ENCODE measurements at places on chromosomes 5 and 9.

- DNase-seq: no peak
- no peaks in the 10 kb centered on the region for H3K27me3 ChIP-seq
- peaks cover 14% of the 10 kb centered on the region for H3K36me3 ChIP-seq
- H3K27ac ChIP-seq: no peak overlapping the region
- H3K4me3 ChIP-seq: no peak overlapping the region
Observed at GRCh38 chr5:32419791-32420190, 24.7 kb downstream of the ZFR start.

DNA sequence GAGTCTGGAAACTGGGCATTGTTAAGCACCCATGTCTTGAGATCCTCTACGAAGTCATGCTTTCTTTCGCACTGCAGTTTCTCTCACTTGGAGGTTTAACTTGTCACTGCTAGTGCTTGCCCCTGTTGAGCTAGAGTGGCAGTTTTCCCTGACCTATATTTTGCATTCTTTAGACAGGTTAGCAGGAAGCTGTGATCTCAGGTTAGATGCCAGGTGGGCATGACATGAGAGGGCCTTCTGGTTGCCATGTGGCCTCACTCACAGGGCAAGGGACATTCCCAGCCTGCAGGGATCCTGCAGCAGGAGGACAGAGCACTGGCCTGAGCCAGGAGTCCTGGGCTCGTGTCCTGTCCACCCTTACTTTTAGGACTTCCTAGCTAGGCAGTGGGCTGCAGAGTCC is 28.6 kb downstream of the SLC36A1 start:
- DNase-seq: no peak
- H3K4me1 ChIP-seq: no peaks in the 10 kb centered on the region
- no peak overlapping the region for H3K27ac ChIP-seq
- H3K4me3 ChIP-seq: no peak overlapping the region
- no peaks in the 10 kb centered on the region for H3K27me3 ChIP-seq

- no peaks in the 10 kb centered on the region for H3K36me3 ChIP-seq
- no peak overlapping the region for H3K4me3 ChIP-seq
- H3K27me3 ChIP-seq: no peaks in the 10 kb centered on the region
- no peaks in the 10 kb centered on the region for H3K4me1 ChIP-seq
- no peak overlapping the region for H3K27ac ChIP-seq
Observed at GRCh38 chr5:155822177-155822576, 504.8 kb upstream of the SGCD start.

- H3K27ac ChIP-seq: no peak overlapping the region
- no peak overlapping the region for H3K4me3 ChIP-seq
- no peak for DNase-seq
- no peaks in the 10 kb centered on the region for H3K36me3 ChIP-seq
Observed at GRCh38 chr5:122947372-122947771, 89.2 kb downstream of the PPIC start.

DNA sequence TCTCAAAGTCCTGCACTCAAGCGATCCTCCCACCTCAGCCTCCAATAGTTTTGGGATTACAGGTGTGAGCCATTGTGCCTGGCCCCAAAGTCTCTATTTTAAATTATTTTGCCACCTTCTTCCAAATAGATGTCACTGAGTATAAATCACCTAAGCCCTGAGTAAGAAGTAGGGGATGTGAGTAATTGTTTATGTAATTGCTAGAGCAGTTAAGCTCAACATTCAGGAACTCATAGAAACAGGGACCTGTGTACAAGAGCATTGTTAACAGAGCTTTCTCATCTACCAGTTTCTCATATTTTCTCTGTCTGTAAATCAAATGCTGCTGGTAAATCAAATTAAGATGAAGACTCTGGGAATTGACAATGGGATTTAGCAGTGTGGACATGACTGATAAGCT is 26.3 kb downstream of the CDK7 start:
- peaks cover 23% of the 10 kb centered on the region for H3K36me3 ChIP-seq
- no peaks in the 10 kb centered on the region for H3K27me3 ChIP-seq
- no peak overlapping the region for H3K4me3 ChIP-seq
- H3K4me1 ChIP-seq: no peaks in the 10 kb centered on the region
- no peak overlapping the region for H3K27ac ChIP-seq
- no peak for DNase-seq

DNA sequence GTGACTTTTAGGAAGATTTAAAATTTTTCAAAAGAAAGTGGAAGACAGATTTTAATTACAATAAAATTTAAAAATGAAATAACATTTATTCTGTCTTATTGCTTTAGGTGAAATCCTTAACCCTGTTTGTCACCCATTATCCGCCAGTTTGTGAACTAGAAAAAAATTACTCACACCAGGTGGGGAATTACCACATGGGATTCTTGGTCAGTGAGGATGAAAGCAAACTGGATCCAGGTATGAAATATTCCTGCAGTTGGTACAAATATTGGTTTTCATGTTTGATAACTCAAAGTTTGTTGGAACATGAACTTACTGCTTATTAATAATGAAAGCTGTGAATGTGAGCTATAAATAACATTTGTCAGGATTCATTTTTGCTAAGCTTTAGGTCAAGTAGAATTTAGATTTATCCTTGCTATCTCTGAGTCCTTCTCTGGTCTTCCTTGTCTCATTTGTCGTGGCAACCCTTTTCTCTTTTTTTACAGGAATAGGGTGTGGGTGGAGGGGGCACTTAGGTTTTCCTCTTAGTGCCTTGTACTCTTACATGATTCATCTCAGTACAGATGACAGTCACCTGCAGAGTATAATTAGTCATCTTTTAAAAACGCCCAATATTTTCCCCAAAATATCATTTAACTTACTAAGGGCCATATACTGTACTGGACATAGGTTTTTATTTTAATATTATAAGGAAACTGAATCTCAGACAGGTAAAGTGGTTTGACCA is 95.3 kb upstream of the RASGRF2 start:
- no peak overlapping the region for H3K27ac ChIP-seq
- no peaks in the 10 kb centered on the region for H3K27me3 ChIP-seq
- no peak overlapping the region for H3K4me3 ChIP-seq
- H3K36me3 ChIP-seq: no peaks in the 10 kb centered on the region

- H3K4me1 ChIP-seq: peaks cover 4% of the 10 kb centered on the region
- DNase-seq: no peak
- no peaks in the 10 kb centered on the region for H3K36me3 ChIP-seq
Observed at GRCh38 chr5:172454358-172455086, at the start of gene SH3PXD2B. Gene SH3PXD2B, minus strand, starts transcription at chr5:172454525. Its CDS starts 173 bp downstream, at chr5:172454352.

- H3K27ac ChIP-seq: no peak overlapping the region
- DNase-seq: no peak
- H3K27me3 ChIP-seq: no peaks in the 10 kb centered on the region
- peaks cover 55% of the 10 kb centered on the region for H3K4me1 ChIP-seq
- H3K4me3 ChIP-seq: no peak overlapping the region
Observed at GRCh38 chr9:99050924-99051323, 54.0 kb upstream of the TGFBR1 start.

GRCh38 chr9:123445981-123446610 is 90.1 kb downstream of the CRB2 start:
- no peaks in the 10 kb centered on the region for H3K27me3 ChIP-seq
- DNase-seq: no peak
- H3K27ac ChIP-seq: no peak overlapping the region
- no peaks in the 10 kb centered on the region for H3K36me3 ChIP-seq
- no peak overlapping the region for H3K4me3 ChIP-seq

- peaks cover 18% of the 10 kb centered on the region for H3K36me3 ChIP-seq
- peaks cover 27% of the 10 kb centered on the region for H3K4me1 ChIP-seq
- peak overlapping the region; percentile 79 for H3K4me3 ChIP-seq
- peak overlapping the region; percentile 64 for H3K27ac ChIP-seq
- no peaks in the 10 kb centered on the region for H3K27me3 ChIP-seq
Observed at GRCh38 chr9:135502168-135502872, 1.8 kb downstream of the MRPS2 start.

GRCh38 chr5:156387391-156387790 is 60.4 kb downstream of the SGCD start:
- no peak overlapping the region for H3K4me3 ChIP-seq
- no peaks in the 10 kb centered on the region for H3K4me1 ChIP-seq
- no peak overlapping the region for H3K27ac ChIP-seq

DNA sequence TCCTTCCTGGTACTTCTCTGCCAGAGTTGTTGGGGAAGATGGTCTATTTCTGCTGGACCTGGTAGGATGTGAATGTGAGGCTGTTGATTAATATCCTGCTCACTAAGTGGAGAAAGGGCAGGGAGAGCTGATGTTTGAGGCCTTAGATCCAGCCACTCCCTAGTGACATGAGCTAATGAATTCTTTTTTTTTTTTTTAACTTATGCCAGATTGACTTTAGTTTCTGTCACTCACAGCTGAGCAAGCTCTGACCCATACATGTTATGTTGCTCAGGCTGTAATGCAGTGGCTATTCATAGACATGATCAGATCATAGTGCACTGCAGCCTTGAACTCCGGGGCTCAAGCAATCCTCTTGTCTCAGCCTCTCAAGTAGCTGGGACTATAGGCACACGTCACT is 75.1 kb upstream of the SPRY4 start:
- H3K4me1 ChIP-seq: no peaks in the 10 kb centered on the region
- no peak overlapping the region for H3K27ac ChIP-seq
- H3K4me3 ChIP-seq: no peak overlapping the region

GRCh38 chr9:133248726-133249295 is 26.2 kb downstream of the ABO start:
- no peak overlapping the region for H3K27ac ChIP-seq
- H3K4me3 ChIP-seq: no peak overlapping the region
- H3K27me3 ChIP-seq: no peaks in the 10 kb centered on the region
- DNase-seq: no peak

GRCh38 chr9:37034938-37035647 is 1.0 kb upstream of the PAX5 start:
- H3K4me1 ChIP-seq: peaks cover 44% of the 10 kb centered on the region
- no peak for DNase-seq
- H3K36me3 ChIP-seq: no peaks in the 10 kb centered on the region
- H3K4me3 ChIP-seq: no peak overlapping the region
- H3K27me3 ChIP-seq: peaks cover 79% of the 10 kb centered on the region
- H3K27ac ChIP-seq: no peak overlapping the region

DNA sequence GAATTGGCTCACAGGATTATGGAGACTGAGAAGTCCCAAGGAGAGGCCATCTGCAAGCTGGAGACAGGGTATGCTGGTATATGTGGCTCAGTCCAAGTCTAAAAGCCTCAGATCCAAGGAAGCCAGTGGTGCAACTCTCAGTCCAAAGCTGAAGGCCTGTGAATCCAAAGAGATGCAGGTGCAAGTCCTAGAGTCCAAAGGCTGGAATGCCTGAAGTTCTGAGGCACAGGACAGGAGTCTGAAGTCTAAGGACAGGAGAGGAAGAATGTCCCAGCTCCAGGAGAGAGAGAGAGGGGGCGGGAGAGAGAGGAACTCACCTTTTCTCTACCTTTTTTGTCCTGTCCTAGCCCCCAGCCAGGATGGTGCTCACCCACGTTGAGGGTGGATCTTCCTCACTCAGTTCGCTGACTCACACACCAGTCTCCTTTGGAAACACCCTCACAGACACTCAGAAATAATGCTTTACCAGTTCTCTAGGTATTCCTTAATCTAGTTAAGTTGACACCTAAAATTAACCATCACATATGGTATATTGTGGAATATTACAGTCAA is 49.6 kb downstream of the KCNN2 start:
- H3K36me3 ChIP-seq: no peaks in the 10 kb centered on the region
- no peaks in the 10 kb centered on the region for H3K4me1 ChIP-seq
- H3K27ac ChIP-seq: no peak overlapping the region

DNA sequence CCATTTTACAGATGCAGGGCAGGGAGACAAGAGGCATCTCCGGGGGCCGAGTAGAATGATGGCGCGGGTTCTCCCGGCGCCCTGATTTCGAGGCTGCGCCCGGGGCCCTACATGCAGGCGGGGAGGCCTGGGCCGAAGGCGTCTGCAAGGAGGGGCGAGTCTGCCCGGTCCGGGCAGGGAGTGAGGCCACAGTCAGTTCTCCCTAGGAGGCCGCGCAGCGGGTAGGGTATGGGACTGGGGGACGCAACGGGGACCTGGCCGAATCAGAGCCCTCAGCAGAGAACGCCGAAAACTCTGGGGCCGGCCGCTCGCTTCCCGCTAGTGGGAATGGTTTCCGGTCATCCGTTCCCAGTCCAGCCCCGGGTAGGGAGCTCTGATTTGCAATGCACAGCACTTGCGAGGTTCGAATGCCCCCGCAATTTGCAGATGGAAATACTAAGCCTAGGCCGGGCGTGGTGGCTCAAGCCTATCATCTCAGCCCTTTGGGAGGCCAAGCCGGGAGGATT is 6.4 kb downstream of the TLX3 start:
- DNase-seq: no peak
- H3K27me3 ChIP-seq: peaks cover 25% of the 10 kb centered on the region
- H3K4me3 ChIP-seq: no peak overlapping the region

DNA sequence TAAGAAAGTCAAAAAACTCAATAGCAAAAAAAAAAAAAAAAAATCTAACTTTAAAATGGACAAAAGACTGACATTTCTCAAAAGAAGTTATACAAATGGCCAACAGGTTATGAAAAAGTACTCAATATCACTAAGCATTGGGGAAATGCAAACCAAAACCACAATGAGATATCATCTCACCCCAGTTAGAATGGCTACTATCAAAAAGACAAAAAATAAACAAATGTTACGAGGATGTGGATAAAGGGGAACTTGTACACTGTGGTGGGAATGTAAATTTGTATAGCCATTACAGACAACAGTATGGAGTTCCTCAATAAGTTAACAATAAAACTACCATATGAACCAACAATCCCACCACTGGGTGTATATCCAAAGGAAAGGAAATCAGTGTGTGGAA is 37.2 kb downstream of the ENC1 start:
- H3K4me3 ChIP-seq: no peak overlapping the region
- DNase-seq: no peak
- H3K4me1 ChIP-seq: no peaks in the 10 kb centered on the region
- no peaks in the 10 kb centered on the region for H3K27me3 ChIP-seq

GRCh38 chr5:73950441-73950873 is 324.5 kb downstream of the ARHGEF28 start:
- no peaks in the 10 kb centered on the region for H3K4me1 ChIP-seq
- no peak overlapping the region for H3K4me3 ChIP-seq
- H3K27me3 ChIP-seq: no peaks in the 10 kb centered on the region
- no peak overlapping the region for H3K27ac ChIP-seq
- no peak for DNase-seq

GRCh38 chr9:75814667-75815066 is 75.8 kb upstream of the PCSK5 start:
- no peak for DNase-seq
- no peak overlapping the region for H3K4me3 ChIP-seq
- H3K36me3 ChIP-seq: no peaks in the 10 kb centered on the region
- H3K4me1 ChIP-seq: no peaks in the 10 kb centered on the region

- peaks cover 10% of the 10 kb centered on the region for H3K4me1 ChIP-seq
Observed at GRCh38 chr5:160398806-160399205, 1.0 kb downstream of the FAM200C start.

DNA sequence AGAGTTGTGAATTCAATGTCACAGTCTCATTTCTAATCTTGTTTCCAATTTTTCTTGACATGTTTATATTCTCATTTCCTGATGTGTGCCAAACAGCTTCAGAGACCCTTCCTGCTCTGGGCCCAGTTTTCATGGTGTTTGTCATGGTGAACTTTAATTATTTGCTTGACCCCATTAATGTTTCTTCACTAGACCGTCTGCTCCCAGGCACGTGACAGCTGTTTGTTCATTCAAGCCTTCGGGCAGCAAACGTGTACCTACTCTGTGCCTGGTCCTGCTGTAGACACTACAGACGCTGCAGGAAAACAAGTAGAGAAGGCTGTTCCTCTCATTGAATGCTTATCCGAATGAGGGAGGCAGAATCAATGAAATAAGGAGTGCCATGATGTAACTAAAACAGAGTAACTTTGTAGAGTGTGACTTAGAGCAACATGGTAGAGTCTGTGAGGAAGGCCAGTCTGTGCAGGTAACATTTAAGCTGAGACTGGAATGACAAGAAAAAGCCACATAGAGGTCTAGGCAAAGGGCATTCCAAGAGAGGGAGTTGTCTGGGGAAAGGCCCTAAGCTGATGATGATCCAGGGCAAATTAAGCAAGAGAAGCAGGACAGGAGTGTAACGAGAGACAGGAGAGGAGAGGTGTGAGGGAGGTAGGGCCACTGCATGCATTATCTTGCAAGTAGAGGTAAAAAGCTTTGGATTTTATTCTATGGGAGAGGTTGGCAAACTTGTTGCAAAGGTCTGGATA is 191.4 kb downstream of the SEMA5A start:
- no peak for DNase-seq
- H3K27me3 ChIP-seq: no peaks in the 10 kb centered on the region
- no peak overlapping the region for H3K4me3 ChIP-seq

Measured in CD8-positive, alpha-beta memory T cell (primary cell).